AG04449 (cell line): ENCODE measurements at places on chromosomes 5 and 9.

- DNase-seq, result no peak
These were observed at the start of gene TUSC1 for GRCh38 chr9:25678147-25678666. Gene TUSC1, minus strand, starts transcription at chr9:25678444. Its CDS starts 132 bp downstream, at chr9:25678312.

GRCh38 chr5:85545129-85545528 lies 1072.6 kb upstream of the COX7C start:
- DNase-seq, result no peak

GRCh38 chr5:167802755-167803431 lies 488.6 kb upstream of the WWC1 start:
- no peak for DNase-seq

DNA sequence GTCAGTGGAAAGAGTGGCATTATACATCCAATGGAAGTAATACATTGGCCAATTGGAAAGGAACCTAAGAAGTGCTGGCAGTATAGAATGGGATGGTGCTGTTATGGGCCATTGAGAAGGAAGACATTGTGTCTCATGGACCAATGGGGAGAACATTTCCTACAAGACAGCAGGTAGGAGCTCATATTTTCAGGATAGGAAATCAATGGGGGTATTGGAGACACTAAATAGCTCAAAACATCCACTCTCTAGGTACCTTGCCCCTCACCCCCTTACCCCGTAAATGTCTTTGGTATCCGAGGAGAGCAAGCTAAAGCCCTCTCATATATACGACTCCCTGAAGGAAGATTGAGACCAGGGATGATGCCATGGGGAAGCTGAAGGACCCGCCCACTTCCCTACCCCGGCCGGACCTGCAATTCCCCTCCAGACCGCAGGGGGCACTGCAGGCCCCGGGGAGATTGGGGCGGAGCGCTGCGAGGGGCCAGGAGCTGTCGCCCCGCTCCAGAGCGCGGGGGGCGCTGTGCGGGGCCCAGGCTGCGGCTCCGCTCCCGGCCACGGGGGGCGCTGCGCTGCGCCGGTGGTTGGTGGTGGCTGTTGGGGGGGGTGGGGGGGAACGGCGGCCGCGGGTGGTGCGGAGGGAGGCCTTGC lies at the start of gene KDM3B:
TSS of gene KDM3B (plus strand) at position 615 of the 651 bp plus-strand sequence. CDS start 111 bp downstream, outside the sequence.
- no peak for DNase-seq

DNA sequence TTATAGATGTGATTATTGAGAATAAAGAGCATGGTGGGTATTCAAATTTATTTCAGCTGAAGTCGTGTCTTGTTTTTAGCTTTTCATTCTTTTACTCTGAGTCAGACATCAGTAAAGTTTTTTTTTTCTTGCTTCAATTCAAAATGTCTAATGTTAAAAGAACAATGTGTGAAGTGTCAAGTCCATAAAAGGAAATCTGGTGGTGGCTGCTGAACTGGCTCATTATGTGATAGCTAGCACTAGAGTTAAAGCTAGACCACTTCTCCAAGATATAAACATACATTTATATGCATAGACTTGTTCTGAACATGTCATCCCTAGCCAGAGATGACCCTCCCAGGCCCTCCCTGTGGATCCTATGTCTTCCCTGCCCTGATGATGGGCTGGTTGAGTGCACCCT lies 338.3 kb downstream of the RAB3C start:
- no peak for DNase-seq

- no peak for DNase-seq
These were observed 857 bp downstream of the FAM169A start for GRCh38 chr5:74865256-74865803.

GRCh38 chr5:147479444-147479843 lies 30.4 kb downstream of the DPYSL3 start:
- DNase-seq, result no peak

DNA sequence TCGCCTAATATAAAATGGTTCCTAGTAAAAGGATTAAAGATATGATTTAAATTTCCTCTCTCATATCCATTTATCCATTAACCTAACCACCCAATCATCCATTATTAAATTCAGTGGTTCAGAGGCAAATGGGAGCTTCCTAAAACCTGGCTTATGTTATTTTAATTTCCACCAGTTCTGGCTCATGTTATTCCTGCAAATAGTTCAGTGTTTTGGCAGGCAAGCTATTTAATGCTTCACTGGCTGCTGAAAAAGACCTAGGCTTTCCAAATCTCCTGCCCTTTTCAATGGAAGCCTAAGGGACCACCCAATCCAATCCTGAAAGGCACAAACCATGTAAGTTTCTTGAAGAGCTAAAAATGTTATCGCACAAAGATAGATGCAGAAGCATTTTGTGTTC lies 52.3 kb downstream of the POC5 start:
- DNase-seq, result no peak

- no peak for DNase-seq
These were observed 238.2 kb downstream of the SLIT3 start for GRCh38 chr5:169062690-169063089.

- no peak for DNase-seq
These were observed 233.7 kb upstream of the MSX2 start for GRCh38 chr5:174490728-174491127.

- DNase-seq, result no peak
These were observed 38.6 kb downstream of the NR4A3 start for GRCh38 chr9:99860266-99860665.

DNA sequence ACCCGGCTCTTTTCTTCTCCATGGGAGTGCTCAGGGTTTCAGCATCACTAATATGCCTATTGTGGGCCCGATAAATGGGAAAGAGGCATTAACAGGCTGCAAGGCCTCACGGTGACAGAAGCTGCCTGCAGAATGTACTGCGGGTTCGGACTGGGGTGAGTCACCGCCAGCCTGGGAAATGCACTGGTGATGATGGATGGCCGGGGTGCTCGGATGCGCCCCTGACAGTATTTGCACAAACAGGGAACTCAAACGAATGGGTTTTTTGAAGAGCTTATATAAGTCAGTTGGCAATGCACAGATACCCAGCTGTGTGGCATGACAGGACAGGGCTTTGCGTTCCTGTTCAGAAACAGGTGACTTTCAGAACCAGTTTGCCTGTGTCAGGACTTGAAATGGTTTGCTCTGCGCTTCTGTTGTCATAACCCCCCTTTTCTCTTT lies 42.0 kb upstream of the PITX1 start:
- no peak for DNase-seq

DNA sequence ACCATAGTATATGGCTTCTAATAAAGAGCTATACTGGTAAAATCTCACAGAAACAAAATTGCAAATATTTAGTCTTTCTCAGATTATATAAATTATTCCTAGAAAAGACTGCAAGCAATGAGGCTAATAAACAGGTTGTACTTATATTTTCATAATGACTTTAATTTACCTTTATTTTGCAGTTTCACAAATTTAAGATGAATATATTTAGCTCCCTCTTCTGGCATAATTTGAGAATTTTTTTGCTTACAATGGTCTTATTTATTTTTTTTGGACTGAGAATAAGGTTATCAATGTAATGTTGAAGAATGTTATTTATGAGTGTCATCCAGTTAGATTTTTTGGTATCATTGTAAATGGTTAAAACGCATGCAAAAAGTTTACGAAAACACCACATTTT lies 56.7 kb downstream of the PIK3R1 start:
- no peak for DNase-seq

DNA sequence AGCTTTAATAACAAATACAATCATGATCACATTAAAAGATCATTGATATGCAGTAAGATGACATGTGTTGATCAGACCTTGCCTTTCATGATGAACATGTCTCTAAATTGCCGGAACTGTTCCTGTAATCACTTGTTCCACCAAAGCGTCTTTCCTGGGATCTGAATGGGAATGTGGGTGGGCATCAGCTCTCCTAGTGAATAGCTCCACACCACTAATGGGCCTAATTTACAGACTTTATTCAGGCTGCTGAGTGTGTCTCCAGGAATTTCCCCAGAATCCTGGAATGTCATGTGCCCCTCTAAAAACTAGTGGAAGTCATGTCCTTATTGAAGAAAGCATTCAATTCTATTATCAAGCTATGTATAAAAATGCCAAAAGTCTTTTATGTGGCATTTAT lies 765.1 kb upstream of the CTNND2 start:
- DNase-seq, result no peak

- no peak for DNase-seq
These were observed 48.6 kb upstream of the SH3PXD2B start for GRCh38 chr5:172502969-172503368.

DNA sequence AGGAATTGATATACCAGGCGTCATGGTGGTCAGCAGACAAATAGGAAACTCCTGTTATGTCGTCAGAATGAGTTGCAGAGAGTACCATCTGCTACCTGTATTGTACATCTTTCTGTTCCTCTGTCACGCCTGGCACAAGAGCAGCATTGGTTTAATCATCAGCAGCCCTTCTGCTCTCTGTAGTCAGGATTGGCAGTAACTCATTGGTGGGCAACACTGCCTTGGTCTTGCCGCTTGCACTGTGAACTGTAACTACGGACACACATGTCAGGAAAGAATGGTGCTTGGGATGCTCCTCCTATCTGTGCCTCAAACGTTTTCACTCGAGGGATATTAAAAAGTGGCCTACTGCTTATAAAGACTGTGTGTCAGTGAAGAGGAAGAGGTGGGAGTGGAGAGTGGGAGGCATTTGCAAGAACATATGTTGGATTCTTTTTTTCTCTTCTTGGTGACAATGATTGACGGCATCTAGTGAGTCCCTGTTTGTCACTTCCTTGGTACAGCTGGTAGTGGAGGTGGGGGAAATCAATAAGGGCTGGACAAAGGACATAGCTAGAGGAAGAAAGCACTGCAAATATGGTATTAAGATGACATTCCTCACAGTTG lies 76.6 kb downstream of the F2RL2 start:
- DNase-seq, result no peak

DNA sequence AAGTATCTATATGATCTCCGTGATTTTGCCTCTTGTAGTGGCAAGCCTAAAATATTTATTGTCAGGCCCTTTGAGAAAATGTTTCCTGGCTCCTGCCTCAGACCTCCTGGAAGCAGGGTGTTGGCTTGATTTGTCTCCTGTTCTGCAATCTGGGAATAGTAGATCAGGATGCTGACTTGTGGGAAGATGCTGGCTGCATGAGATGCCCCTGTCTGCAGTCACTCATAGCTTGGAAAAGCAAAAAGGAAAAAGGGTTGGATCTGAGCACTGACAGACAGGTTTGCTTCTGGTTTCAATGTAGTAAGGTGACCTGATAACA lies 16.7 kb downstream of the TJP2 start:
- DNase-seq, result no peak

- no peak for DNase-seq
These were observed 55.8 kb downstream of the LRSAM1 start for GRCh38 chr9:127506814-127507750.

DNA sequence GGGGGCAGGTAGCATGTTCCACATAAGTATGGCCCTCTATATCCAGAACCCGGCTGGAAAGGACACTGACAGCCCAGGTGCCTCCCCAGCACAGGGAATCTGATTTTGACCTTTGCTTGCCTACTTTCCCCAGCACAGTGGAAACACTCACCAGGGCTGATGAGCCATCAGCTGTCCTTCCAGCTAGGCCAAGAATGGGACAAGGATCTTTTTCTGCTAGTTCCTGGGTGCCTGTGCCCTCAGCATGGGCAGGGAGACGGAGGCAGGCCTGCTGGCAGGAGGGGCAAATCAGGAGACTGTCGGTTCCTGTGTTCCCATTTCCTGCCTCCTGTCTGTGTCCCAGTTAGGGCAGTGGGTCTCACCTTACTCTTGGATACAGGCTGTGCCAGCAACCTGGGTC lies 1.1 kb downstream of the CYFIP2 start:
- DNase-seq, result no peak

DNA sequence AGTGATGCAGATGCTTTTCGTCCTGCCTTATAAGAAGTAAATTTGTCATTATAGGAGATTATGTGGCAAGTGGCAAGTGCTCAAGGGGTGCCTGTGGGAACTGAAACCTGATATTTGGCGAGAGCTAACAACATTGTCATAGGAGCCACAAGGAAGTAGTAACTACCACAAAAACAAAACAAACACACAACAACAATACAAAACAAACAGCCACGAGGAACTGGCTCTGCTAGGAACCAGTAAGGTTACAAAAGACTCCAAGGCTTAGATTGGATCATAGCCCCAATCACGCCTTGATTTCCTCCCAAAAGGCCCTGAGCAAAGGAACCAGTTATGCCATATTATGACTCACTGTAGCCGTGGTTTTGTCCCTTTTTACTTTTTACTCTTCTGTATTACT lies 1045.2 kb downstream of the CDH12 start:
- no peak for DNase-seq

DNA sequence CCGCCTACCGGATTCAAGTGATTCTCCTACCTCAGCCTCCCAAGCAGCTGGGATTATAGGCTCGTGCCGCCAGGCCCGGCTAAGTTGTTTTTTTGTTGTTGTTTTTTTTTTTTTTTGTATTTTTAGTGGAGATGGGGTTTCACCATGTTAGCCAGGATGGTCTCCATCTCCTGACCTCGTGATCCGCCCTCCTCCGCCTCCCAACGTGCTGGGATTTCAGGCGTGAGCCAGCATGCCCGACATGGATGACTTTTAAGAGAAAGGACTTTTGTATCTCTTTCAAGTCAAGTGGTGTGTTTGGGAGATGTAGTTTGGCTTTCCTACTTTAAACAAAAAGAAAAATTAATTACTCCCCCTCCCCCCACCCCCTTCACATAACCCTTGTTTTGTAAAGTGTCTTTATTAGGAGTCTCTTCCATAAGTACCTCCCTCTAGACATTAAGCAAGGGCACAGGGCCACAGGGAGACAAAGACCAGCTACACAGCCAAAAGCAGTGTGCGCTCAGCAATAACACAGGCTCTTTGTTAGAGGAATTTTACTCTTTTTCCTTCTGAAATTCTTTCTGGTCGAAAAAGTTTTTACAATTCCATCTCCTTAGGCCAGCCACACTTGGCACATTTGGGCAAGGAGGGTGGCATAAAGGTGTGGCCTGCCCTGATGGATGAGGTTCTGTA lies 31.2 kb downstream of the JAKMIP2 start:
- no peak for DNase-seq

DNA sequence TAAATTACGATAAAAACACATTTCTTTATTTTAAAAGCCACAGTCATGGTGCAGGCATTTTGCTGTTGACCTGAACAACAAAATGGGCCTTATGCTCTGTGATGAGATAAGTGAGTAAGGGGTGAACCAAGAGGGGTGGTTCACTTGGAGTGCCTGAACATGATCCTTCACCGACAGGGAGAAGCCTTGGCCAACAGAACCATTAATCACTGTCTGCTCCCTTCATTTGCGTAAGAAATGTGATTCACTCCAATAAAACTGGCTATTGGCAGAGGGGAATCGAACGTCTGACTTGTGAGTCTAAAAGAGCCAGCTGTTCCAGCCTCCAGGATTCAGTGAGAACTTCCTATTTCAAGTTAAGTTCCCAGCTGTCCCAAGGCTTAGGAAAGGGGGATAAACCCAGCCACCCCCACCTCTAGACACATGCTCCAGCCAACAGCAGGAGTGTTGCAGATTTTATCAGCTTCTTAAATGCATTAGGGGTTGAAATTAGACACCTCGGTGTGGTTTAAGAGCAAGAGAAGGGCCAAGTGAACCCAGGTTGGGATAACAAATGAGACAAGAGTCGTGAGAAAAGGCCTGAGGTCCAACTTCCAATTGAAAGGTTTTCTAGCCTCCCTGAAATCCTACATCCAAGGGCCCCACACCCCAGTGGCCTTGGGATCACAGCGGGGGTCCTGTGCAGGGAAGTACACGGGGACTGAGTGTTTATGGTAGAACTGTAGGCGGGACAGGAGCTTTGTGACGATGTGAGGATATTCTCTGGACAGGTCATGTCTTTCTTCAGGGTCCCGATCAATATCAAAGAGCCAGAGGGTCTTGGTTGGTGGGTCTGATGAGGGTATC lies 131.4 kb upstream of the LHFPL2 start:
- DNase-seq, result no peak

- no peak for DNase-seq
These were observed 284.1 kb downstream of the FAM170A start for GRCh38 chr5:119913425-119913824.
